ENCODE measurements at places on chromosomes 4 and X.

GRCh38 chrX:39439906-39440798 is 638.9 kb downstream of the MID1IP1 start:
- DNase-seq, result peak; percentile 16

DNA sequence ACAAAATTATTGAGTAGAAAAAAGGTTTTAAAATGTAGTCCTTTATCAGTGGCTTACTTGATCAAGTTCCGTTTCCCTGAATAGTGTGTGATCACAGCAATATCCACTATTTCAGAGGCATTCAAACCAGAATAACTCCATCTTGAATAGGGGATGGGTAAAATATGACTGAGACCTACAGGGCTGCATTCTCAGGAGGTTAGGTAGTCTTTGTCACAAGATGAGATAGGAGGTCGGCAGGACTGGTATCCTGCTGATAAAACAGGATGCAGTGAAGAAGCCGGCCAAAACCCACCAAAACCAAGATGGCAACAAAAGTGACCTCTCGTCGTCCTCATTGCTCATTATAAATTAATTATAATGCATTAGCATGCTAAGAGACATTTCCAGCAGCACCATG is 24.7 kb downstream of the TSPAN6 start:
- DNase-seq, result no peak

DNA sequence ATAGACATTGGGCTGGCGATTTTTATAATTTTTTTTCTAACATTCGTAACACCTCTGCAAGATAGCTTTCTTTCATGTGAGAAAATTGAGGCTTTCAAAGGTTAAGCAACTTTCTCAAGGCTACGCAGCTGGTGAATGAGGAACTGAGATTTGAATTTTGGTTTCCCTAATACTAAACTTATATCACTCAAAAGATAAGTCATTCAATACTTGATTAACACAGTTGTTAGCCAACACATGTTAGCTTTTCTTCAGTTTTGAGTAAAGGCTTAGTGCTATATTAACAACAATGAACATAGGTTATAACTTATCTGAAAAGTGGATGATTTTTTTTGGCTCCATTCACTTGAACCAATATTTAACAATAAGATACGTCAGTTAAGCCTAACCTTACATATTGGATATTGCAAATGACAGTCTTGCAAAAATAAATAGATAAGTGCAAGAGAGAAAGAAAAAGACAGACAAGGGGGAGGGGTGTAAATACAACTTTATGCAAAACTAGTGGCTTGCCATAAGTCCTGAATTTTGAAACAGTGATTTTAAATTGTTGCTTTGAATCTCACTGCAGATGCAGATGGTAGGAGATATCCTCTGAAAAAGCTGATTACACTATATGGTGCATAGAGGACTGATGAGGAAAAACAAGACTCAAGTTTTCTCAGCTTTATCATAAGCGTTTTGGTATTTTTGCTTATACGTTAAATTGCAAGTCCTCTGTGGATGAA is 11.1 kb upstream of the GPM6A start:
- no peak for DNase-seq

- DNase-seq, result no peak
Observed at GRCh38 chrX:103716962-103717361, 6.3 kb downstream of the TMEM31 start.

- DNase-seq, result no peak
Observed at GRCh38 chr4:101201421-101201820, 145.9 kb downstream of the PPP3CA start.

DNA sequence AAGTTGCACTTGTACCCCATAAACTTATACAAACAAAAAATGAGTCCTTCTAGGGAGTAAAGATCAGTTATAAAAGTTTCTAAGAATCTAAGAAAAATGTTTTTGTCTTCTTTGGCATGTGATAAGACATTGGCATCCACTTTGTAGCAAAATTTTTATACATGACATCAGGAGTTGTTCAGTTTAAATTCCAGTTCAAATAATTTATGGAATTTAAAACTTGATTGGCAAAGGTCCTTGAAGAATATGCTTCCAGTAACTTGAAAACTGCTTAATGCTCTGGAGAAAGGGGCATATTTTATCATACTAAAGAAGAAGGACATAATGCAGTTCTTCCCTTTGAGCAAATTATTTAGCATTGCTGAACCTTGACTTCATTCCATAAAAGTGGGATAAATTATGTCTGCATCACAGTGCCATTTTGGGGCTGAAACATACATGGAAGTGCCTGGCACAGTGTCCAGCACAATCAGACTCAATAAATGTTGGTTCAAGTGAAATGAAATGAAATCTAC is 163.3 kb upstream of the IL15 start:
- DNase-seq, result no peak

DNA sequence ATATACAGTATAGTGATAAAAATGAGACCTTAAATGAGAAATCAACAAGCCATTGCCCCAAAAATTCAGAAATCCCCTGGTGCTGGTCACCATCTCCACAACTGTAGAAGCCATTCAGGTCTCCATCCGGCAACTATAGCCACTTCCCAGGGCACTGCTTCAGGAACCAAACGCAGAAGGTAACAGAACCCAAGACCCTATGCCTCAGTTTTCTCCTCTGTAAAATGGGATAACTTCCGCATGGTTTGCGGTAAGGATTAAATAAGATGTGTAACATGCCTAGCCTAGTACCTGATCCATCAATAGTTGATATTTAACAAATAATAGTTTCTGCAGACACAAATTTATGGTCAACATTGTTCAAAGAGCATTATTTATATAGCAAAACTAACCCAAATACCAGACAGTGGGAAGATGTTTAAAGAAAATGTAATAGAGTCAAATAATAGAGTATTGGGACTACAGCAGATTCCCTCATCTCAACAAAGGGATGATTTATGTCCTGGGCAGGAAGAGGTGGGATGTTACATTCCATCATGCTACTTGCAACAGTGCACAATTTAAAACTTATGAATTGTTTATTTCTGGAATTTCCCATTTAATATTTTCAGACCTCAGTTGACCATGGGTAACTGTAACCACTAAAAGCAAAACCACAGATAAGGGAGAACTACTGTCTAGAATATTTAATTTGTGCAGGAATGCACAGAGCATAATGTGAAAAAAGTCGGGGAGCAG is 30.0 kb downstream of the IRF2 start:
- DNase-seq, result no peak

DNA sequence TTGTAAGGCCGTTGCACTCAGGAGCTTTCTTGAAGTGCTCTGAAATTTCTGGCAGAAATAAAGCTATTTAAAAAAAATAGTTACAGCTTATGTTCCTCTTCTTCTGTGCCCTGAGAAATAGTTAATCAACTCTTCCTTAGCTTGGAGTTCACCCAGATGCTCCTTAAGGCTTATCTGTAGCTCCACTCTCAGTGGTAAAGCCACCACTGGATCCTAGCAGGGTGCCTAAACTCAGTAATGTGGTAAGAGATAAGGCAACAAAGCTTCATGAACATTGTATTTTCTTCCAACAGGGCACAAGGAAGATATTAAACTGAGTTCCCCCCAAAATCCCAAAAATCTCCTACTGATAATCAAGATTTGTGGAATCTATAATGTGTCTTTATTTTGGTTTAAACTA is 299.5 kb downstream of the MAPK10 start:
- no peak for DNase-seq

- DNase-seq, result no peak
Observed at GRCh38 chr4:78441756-78442155, 109.8 kb upstream of the ANXA3 start.

GRCh38 chrX:16205840-16206239 is 38.6 kb downstream of the MAGEB17 start:
- DNase-seq, result no peak

- DNase-seq, result no peak
Observed at GRCh38 chr4:164614999-164615398, 138.9 kb upstream of the SMIM31 start.

GRCh38 chr4:86963697-86964096 is 28.9 kb downstream of the AFF1 start:
- DNase-seq, result no peak

DNA sequence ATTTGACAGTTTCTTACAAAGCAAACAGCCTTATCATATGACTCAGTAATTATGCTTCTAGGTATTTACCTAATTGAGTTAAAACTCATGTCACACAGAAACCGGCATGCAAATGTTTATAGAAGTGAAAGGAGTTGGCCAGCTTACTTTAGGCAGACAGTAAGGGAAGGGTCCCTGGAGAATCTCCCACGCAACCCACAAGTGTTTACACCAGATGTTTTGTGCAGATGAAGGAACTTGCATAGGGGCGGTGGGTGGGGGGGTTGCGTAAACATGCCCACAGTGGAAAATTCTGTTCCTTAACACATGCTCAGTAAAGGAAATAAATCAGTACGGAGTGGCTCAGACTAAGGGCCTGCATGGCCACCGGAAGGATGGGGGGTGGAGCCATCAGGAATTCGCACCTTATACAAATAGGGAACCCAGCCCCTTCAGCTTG is 330.5 kb upstream of the AADAT start:
- no peak for DNase-seq

DNA sequence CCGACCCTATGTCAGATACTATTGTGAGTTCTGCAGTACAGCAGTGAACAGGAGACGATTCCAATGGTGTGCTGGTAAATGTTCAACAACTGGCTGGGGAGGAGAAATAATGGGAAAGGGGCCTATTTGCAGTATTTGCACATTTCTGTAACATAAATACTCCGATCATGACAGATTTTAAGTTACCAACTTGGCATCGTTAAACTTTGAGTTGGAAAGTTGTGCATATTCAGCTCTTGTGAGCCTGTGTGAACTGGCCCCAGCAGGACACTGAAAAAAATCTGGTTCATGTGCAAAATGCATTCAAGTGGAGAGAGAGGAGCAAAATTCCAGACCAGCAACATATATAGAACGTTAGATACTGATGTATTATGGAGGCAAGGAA is 175.0 kb downstream of the MAPK10 start:
- no peak for DNase-seq

DNA sequence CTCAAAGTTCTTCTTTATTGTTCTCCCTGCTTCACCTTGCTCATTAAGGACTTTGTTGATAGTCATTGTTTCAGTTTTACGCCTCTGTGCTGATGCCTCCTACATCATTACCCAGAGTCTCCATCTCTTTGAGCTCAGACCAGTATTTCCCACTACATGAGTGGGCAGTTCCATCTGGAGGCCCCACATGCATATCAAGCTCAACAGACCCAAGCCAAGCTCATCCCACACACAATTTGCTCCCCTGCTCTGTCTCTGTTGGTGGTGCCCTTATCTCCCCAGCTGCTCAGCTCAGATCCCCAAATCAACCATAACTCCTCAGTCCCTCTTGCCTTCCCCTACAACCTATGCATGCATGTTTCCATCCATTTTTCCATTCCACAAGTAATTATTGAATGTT is 85.1 kb upstream of the EFNB1 start:
- no peak for DNase-seq

DNA sequence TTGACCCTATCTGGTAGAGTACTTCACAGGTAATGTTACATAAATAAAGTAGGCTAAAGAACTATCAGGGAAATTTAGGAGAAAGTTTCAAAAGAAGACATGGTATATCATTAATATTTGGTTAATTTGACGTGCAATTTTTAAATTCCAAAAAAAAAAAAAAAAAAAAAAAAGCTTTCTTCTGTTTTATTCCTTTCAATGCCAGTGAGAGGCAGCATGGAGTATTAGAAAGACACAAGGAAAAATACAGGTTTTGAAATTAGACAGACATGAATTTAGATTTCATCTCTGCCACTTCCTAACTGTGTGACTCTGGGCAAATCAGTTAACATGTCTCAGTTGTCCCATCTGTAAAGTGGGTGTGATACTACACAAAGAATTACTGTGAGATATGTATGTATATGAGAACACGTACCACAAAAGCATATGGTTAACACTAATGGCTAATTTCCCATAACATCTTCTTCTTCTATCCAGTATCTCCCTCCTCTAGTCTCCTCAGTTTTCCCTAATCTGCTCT is 132.5 kb downstream of the GPC3 start:
- DNase-seq, result no peak

- no peak for DNase-seq
Observed at GRCh38 chr4:6405397-6405706, 67.1 kb downstream of the PPP2R2C start.

DNA sequence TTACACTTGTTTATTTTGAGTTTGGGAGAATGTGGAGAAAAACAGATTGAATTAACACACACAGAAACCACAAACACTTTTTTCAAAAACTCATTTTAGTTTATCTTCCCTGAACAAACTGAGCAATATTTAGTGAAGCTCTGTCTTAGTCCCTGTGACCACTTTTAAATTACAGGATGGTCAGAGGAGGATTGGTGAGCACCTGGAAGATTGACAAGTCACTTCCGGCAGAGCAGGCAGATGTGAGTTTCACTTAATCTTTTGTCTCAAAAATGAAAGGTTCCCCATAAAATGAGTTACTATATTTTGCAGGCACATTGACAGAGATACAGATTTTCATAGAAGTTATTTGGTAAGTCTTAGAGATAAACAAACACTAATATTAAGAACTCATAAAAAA is 970.1 kb downstream of the ADGRL3 start:
- DNase-seq, result no peak

- DNase-seq, result no peak
Observed at GRCh38 chrX:66872771-66873170, 233.9 kb upstream of the EDA2R start.

GRCh38 chrX:74104356-74105015 is 199.5 kb upstream of the ZCCHC13 start:
- DNase-seq, result no peak

- no peak for DNase-seq
Observed at GRCh38 chr4:4763822-4764557, 95.5 kb upstream of the MSX1 start.

DNA sequence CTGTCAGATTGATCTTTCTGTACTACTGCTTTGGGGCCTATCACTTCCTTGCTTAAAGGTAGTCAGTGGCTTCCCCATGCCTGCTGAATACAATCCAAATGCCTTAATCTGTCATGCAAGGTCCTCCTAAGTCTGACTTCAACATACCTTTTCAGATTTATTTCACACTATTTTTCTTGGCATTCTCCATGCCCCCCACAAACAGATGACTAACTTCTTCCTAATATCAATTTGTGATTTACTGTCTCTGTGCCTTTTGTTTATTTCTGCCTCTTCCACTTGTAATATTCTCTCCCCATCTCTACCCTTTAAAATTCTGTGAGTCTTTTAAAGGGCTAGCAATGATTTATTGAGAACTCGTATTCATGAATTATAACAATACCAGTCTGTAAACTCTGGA is 41.8 kb downstream of the OCRL start:
- no peak for DNase-seq

- DNase-seq, result peak; percentile 66
Observed at GRCh38 chrX:12981880-12982279, 7.0 kb downstream of the TMSB4X start.

- no peak for DNase-seq
Observed at GRCh38 chrX:104195013-104195412, 28.8 kb downstream of the FAM199X start.

DNA sequence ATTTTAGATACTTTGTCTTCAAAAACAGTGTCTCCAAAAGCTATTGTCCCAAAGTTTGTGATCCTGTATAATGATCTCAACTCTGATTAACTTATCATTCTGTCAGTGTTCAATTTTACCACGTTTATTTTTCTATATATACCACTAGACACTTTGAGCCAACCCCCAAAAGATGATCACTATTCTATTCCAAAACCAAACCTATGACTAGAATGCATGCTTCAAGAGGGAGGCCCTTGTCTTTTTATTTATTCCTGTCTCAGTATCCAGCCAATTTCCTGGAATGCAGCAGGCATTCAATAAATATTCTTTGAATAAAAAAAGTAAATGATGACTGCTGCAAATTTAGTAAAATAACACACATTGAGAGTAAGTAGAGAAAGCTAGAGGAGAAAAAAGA is 275.6 kb downstream of the LDB2 start:
- no peak for DNase-seq

Data from natural killer cell (primary cell).